ENCODE measurements at places on chromosomes 12 and 14.
A peak's percentile ranks its signal among the peaks of the same experiment; 100 is the strongest.

- DNase-seq, result peak; percentile 85
These were observed 1.1 kb downstream of the ATXN2 start for GRCh38 chr12:111597831-111598636.

DNA sequence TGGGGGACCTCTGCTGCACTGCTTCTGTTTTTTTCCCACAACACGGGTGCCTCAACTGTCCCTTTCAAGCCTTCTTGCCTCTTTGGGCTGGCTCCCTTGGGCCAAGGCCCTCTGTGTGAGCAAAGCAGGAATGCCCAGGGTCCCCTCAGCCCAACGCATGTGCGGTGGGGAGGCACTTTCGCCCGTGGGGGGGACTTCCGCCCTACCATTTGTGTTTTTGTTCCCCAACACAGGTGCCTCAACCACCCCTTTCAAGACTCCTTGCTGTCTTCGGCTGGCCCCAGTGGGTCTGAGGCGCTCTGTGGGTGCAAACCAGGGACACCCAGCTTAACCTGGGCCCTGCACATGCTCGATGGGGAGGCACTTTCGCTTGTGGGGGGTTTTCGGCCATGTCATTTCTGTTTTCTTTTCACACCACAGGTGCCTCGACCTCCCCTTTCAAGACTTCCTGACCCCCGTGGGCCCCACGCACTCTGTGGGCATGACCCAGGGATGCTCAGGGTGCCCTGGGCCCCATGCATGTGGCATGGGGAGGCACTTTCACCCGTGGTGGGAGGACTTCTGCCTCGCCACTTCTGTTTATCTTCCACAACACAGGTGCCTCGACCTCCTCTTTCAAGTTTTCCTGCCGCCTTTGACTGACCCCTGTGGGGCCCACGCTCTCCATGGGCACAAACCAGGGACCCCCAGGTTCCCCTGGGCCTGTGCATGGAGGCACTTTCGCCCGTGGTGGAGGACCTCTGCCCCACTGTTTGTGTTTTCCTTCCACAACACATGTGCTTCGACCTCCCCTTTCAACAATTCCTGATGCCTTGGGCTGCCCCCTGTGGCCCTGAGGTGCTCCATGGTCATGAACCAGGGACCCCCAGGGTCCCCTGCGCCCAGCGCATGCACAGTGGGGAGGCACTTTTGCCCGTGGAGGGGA is 365.7 kb downstream of the ALG10 start:
- DNase-seq, result no peak

DNA sequence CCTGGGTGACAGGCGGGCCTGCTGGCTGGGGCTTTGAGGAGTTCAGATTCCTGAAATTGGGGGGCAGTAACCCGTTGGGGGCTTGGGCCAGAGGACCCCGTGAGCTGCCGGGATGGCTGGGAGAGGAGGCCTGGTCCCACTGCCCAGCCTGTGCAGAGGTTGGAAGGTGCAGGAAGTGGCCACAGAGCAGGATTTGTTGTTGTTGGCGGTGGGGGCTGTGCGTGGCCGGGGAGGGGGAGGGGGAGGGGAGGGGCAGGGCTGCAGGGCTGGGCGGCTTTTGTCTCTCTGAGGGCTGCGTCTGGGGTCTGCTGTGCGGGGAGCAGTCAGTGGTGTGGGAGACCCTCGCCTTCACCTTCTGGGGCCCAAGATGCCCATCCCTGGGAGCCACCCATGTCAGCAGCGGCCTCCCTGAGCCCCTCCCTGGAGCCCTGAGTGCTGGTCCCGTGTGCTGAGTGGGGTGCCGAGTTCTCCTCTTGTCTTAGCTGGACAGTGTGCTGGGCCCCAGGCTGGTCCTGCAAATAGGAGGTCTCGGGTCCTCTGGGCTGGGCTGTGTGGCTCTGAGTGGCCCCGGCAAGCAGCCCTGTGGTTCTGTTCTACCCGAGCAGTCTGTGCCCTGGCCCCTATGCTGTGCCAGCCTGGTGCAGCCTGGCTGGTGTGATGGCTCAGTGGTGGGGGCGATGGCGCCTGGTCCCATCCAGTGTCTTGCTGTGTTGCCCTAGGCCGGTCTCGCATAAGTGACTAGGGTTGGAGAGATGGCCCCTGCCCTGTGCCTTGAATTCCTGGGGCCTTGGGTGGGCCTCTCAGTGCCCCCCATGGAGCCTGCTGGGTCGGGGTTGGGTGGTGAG is 10.3 kb downstream of the KIF26A start:
- DNase-seq, result no peak

GRCh38 chr12:122635471-122635870 is 67.7 kb downstream of the HCAR2 start:
- no peak for DNase-seq

GRCh38 chr14:93525696-93526451 is 95.1 kb downstream of the UNC79 start:
- no peak for DNase-seq

DNA sequence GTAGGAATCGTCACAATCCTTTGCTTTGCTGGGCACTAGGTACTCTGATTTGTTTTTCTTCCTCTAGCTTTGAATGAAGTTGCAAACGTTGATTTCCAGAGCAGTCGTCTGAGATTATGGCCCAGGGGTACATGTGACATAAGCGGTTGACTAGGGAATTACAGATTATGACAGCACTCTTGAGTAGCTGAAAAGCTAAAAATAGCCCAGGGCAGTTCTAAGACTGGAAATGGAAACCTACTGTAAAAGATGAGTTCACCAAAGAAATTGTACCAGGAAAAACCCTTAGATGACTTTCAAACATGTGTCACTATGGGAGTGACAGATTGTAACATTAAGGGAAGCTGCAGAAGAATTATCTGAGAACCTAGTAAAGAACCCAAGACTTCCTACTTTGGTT is 108.5 kb downstream of the ANO6 start:
- DNase-seq, result no peak

GRCh38 chr14:70832561-70833305 is 23.4 kb upstream of the MAP3K9 start:
- DNase-seq, result no peak

DNA sequence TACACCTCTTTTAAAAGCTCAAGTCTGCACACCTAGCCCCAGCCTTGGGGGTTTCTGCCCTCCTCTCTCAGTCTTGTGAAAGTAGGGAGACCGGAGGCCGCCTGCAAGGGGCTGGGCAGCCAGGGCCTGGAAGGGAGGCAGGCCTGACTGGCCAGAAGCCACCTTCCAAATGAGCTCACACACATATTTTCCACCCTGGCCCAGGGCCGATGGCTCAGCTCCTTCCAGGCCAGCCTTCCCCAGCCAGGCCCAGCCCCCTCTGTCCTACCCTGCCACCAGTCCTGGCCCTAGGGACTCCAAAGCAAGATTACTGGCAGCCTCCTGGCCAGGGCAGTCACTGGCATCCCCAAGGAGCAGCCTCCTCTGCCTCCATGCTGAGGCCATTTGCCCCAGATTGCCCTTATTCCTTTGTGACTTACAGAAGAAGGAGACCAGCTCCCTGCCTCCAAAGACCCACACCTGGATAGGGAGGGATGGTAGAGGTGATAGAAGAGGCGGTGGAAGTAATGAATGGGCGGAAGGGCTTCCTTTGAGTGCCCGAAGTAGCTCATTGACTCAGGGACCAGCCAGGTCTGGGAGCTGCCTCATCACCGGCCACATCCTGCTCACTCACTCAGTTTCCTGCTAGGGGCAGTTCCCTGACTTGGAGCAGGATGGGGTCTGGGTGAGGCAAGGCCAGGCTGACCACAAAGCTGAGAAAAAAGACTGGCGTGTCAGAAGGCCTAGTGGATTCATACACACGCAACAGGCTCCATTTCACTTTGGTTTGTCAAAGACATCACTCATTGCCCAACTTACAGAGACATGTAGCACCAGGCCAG is 14.8 kb downstream of the MMP14 start:
- no peak for DNase-seq

GRCh38 chr12:32110942-32111341 is 4.3 kb downstream of the BICD1 start:
- no peak for DNase-seq

DNA sequence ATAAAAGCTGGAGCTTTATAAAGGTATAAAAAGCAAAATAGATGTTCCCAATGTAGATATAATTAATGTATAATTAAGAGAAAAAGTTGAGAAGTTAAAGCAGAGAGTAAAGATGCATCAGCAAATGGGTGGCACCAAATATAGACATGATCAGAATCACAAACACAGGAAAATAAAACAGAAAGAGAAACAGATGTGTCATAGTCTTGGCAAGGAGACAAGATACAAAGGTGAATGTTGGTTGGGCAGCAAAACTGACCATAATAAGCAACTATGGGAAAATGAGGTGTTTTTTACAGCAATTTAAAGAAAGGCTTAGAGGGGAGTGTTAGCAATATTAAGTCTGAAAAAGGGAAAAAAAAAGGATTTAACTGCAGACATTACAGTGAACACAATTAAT is 135.4 kb upstream of the CLEC14A start:
- no peak for DNase-seq

GRCh38 chr14:50225067-50225973 is 6.1 kb downstream of the SOS2 start:
- no peak for DNase-seq

GRCh38 chr12:82029936-82030335 is 270.8 kb upstream of the PPFIA2 start:
- DNase-seq, result no peak

GRCh38 chr12:104551313-104551931 is 94.7 kb downstream of the CHST11 start:
- DNase-seq, result no peak

- DNase-seq, result no peak
These were observed 159.5 kb downstream of the BRMS1L start for GRCh38 chr14:35985474-35986218.

- no peak for DNase-seq
These were observed 36.7 kb downstream of the TRMT5 start for GRCh38 chr14:60944204-60944603.

- no peak for DNase-seq
These were observed 5.0 kb downstream of the BIN2 start for GRCh38 chr12:51318846-51319599.

DNA sequence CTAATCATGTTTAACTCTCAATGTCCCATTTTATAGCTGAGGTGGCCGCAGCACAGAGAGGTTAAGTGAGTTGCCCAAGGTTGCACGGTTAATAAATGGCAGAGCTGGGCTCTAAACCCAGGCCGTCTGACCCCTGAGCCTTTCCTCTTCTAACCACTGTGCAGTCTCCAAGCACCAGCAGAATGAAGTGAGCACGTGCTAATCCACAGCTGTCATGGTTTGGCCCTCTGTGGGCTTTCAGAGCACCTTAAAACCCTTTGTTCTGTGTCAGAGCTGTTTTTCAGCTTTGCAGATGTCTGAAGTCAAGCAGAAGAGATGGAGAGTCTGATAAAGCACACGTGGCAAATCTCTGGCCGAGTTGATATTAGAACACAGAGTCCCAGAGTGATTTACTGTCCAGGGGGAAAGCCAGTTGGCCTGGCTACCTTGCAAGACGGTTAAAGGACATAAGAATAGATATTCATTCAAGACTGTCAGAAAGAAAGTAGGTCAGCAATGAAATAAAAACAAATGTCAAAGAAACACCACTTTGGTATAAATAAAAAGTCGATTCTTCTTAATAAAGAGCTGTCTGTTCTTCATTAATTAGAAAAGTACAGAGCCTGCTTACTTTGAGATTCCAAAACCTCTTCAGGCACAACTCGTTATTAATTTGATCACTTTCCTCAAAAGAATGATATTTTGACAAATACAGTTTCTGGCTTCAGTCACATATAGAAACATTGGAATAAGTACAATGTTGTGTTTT is 107.3 kb downstream of the CRADD start:
- DNase-seq, result no peak

GRCh38 chr12:6953442-6954315 is 2.5 kb downstream of the PTPN6 start:
- no peak for DNase-seq

DNA sequence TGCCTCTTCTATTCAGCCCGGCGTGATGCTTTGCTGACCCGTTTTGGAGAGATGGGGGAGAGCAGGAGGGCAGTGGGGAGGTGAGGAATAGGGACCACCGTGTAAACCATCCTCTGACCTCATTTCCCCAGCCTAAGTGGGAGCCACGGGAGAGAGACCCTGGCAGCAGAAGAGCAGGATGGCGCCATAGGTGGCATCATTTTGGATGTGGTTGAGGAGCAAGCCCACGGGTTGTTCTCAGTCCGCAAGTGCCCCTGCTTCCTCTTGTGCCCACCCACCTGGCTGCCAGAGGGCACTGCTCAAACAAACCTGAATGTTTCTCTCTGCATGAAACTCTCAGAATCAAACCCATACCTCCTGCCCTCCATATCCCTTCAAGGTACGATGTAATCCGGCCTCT is 10.7 kb upstream of the UBC start:
- no peak for DNase-seq

DNA sequence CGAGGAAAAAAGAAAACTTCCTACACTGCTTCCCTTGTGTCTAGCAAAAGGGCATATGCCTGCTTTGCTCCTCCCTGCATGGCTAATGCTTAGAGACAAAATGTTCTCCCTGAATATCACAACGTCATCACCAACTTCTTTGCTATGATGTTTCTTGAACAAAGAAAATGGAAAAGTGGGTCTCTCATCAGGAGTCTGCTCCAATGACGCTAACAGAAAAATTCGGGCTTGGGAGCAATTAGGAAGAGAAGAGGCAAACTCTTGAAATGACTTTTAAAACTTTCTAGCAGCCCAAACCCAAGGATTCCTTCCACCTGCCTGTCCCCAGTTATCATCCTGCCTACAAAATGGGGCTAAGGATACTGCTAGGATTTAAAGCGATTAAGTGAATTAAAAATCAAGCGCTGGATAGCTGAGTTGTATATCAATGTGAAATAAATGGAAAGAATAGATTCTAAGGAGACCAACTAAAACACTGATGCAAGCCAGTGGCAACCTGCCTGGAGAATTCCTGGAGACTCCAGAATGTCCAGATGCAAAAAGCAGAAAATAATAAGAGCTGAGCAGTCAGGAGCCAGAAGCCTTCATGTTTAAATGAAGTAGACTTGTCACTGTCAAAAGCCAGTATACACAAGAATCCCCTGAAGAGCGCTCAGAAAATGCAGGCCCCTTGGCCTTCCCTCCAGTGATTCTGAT is 183.8 kb downstream of the DPF3 start:
- DNase-seq, result no peak

DNA sequence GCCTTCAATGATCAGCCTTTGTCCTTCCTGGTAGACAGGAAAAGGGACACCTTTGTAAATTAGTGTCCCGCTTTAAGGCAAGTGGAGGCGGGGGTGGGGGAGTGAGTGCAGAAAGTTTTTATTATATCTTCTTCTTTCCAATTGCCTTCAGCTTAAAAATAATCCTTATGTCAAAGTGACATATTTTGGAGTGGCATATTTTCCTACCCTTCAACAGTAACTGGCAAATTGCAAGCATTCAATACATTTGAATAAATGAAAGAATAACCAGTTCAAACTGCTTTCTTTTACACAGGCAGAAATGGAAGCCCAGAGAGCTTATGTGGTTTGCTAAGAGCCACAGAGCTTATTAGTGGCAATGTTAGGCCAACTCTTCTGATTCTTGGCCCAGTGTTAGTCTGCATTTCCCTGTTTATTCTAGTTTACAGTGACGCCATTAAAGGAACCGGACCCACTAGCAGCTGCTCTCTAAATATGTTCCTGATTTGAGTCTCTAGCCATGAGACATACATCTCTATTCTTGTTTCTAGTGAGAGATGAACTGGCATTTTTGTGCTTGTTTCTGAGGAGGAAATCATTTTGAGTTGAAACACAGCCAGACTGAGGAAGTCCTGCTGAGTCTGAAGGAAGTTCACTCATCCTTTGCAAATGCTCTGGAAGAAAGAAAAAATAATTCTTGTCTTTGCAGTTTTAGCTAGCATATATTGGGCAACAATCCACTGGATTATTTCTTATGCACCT is 468.7 kb downstream of the NOVA1 start:
- no peak for DNase-seq

GRCh38 chr12:111152561-111152960 is 216.3 kb downstream of the PHETA1 start:
- no peak for DNase-seq
